ENCODE measurements at places on chromosomes 1 and 21.

DNA sequence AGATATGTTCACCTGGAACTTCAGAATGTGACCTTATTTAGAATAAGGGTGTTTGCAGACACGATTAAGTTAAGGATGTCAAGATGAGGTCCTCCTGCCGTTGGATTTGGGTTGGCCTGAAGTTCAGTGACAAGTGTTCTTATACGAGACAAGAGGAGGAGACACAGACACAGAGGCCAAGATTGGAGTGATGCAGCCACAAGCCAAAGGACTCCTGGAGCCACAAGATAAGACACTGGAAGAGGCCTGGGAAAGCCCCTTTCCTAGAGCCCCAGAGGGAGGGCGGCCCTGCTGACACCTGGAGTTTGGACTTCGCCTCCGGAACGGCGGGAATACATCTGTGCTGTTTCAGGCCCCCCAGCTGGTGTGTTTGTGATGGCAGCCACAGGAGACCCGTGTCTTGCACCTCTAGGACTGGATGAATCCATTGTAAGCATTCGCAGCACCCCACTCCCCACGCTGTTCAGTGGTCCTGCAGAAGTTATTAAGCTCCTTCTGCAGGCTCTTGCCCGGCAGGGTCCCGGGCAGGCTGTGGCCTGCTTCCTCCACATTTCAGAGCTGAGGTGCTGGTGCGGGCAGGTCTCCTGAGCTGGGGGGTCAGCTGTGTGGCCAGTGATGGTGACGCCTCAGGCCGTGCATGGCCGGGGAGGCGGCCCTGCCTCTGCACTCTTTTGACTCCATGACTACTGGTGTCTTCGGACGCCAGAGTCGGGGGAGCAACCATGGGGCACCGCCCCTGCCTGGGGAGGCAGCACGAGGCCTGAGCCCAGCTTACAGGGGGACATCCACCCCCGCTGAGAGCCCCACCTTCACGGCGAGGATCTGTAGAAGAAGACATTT lies 34.6 kb downstream of the UMODL1 start:
- no peak for DNase-seq

- no peak for DNase-seq
Measured at GRCh38 chr1:167751676-167752075, 29.9 kb downstream of the MPZL1 start.

- no peak for DNase-seq
Measured at GRCh38 chr1:163366555-163366954, 44.8 kb downstream of the NUF2 start.

DNA sequence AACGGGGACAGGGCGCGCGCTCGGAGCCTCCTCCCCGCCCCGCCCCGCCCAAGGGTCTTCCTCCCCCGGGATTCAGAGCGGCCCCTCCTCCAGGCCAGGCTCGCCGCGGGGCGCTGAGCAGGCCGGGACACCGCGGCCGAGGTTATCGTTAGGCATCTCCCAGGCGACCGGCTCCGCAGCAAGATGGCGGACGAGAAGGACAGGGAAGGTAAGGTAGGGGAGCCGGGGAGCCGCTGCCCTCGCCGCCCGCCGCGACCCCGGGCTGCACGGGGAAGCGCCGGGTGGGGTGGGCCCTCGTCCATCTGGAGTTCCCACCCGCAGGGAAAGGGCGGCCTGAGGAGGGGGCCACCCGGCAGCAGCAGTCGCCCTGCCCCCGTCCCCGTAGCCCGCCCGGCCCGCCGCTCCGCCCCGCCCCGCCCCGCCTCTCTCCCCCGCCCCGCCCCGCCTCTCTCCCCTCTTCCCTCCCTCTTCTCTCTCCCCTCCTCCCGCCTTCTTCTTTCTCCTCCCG lies 105.9 kb upstream of the HNRNPU start:
- peak; percentile 69 for DNase-seq

GRCh38 chr1:161779393-161779792 lies 13.3 kb downstream of the ATF6 start:
- DNase-seq, result no peak

DNA sequence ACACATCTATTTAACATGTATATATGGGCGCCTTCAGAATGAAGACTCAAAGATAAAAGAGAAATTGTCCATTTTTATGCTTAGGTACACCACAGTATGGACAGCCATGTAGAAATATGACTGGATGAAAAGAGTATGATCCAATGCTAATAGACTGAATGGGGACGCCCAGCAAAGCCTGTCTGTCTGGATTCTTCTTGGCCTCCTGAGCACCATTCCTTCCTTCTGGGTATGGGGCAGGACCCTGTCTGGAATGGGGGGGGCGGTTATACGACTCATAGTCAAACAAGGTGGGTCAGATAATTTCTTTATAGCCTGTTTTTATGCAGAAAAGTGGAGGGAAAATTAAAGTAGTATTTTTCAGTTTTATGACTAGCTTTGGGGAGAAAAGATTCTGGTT lies 81.2 kb upstream of the ABCD3 start:
- no peak for DNase-seq

DNA sequence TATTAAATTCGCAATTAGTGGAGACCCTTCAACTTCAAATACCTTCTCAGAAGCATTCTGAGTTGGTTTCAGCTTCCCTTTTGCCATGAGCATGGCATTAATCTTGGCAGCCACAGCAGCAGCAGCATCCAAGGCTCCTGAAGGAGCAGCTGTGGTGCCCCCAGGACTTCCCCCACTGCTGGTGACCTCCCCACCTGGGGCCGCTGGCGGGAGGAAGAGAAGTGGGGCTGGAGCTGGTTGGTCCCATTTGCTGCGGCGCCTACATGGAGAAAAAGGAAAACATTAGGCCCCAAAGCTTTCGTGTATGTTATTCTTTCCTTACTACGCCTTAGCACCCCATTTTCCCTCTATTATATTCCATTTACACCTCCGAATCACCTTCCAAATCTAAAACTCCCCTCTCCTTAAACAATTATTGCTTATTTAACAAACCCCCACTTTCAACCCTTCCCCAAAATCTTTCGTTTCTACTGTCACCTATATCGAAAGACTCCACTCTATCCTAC lies 569 bp downstream of the KHDC4 start:
- DNase-seq, result no peak

DNA sequence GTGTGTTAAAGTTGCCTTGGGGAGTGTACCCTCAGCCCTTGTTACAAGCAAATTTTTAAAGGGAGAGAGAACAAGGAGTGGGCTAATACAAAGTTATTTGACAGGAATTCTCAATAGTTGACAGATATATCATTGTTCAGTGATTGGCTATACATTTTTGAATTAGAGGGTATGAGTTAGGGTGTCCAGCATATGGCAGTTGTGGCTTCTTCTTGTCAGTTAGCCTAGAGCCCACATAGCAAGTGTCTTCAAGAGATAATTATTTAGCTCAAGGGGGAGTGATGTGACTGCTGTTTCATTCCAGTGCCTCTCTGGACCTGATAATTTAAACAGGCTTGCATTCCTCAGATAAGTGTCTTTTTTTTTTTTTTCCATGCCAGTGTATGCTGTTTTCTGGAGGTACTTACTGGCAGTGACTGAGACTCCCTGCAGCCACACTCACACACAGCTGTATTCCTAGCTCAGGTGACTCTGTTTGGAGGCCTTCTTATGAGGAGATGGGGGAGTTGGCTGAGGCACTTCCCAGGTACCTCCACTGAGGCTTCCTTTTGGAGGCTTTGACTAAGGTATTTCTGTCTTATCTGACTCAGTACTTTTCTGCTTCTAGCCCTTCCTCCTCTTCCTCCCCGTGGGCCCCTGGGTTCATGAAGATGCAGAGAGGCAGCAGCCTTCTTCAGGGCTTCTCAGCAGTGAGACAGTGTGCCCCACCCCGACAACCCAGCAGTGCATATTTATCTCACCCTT lies 32.3 kb downstream of the IVNS1ABP start:
- DNase-seq, result no peak

DNA sequence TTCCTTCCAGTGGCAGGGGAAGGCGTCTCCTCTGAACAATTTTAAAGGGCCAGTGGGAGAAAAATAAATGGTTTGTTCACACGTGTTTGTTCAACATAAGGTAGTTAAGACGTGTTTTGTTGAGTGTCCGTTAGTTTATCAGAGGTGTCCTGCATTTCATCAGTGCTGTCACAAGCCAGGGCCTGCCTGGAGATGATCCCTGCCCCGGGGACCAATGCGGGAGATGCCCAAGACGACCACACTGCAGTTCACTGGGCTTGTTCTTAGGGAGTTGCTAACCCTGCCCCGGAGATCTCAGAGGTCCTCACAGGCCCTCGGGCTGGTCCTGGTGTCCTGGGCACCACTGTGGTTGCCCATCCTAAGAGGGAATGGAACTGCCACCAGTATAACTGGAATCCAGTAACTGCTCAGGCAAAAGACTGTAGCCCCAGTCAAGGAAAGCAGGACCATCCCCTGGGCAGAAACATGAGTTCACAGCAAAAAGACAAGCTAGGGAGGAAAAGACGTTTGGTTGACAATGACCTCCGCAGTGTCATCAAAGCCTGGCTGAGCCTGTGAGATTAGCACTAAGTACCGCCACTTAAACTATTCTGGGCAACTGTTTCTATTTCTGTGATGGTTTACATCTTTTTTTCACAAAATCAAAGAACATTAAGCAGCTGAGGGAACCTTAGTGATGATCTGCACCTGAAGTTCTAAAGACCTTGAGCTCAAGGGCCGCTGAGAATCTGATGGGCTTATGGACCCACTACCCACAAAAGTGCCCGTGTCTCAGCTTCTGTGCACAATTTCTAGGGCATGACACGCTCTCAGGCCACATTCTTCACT lies 44.9 kb upstream of the LIN9 start:
- no peak for DNase-seq

GRCh38 chr1:170096806-170097340 lies 22.4 kb upstream of the KIFAP3 start:
- no peak for DNase-seq

DNA sequence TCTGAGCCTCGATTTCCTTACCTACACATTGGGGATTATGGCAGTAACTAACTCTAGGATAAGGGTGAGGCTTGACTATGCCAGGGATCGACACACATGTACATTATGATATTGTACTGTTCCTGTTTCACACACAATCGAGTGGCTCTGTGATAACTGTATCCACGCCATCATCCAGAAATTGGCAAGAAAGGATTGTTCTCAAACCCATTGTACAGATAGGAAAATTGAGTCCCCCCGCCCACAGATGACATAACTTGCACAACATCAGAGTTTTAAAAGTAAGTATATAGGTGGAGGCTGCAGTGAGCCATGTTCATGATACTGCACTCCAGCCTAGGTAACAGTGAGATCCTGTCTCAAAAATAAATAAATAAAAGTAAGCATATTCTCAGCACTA lies 3.8 kb downstream of the KANK4 start:
- DNase-seq, result no peak

DNA sequence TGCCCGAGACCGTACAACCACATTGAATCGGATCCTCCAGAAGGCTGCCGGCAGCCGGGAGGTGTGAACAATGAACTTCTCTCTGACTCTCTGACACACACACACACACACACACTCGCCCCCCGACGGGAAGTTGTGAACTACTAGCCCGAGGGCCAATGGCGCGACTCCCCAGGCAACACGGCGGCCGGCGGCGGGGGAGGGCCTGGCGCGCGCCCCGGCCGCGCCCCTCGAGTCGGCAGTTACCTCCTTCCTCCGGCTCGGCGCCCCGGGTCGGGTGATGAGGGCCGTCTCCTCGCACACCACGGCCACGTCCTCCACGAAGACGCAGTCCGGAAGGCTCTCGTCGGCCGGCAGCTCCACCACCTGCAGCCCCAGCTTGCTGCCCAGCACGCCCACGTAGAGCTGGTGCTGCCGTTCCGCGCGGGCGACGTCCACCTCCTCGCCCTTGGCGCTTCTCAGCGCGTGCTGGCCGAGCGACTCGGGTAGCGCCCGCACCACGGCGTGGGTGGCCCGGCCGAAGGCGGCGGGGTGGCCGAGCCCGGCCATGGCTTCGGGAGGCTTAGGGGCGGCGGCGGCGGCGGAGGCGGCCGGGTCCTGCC lies 361 bp downstream of the DDAH1 start:
- DNase-seq, result peak; percentile 37

DNA sequence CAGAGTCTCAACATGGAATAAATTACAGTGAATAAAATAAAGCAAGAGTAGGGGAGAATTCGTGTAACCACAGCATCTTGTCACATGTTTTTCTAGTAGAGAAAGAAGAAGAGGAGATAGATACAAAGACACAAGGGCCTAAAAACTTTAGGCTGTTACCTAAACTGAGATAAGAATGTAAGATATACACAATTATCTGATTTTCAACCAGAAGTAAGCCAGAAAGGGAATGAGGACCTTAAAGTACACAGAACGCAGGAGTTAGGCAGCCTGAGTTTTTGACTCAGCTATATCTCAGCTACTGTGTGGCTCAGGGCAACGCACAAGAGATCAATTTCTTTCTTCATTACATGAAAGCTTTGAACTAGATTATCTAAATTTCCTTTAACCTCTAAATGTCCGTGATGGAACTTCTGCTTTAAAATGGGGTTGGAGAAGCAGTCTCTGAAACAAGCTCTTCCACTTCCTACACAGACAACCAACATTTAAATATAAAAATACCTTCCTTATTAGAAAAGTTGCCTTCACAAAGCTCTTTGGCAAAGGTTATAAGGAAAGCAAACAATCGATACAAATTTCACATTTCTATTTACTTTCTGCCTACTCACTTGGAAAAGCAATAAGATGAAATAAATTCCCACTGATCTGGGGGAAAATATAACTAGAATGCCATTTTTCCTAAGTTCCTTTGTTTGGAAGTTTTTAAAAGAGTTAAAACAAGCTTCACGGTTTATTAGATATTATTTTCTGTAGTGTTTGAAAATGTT lies 5.2 kb upstream of the RGS13 start:
- no peak for DNase-seq

- DNase-seq, result no peak
Measured at GRCh38 chr1:112396653-112397471, 848 bp downstream of the CTTNBP2NL start.

GRCh38 chr21:43903451-43904091 lies 38.5 kb downstream of the AGPAT3 start:
- no peak for DNase-seq

DNA sequence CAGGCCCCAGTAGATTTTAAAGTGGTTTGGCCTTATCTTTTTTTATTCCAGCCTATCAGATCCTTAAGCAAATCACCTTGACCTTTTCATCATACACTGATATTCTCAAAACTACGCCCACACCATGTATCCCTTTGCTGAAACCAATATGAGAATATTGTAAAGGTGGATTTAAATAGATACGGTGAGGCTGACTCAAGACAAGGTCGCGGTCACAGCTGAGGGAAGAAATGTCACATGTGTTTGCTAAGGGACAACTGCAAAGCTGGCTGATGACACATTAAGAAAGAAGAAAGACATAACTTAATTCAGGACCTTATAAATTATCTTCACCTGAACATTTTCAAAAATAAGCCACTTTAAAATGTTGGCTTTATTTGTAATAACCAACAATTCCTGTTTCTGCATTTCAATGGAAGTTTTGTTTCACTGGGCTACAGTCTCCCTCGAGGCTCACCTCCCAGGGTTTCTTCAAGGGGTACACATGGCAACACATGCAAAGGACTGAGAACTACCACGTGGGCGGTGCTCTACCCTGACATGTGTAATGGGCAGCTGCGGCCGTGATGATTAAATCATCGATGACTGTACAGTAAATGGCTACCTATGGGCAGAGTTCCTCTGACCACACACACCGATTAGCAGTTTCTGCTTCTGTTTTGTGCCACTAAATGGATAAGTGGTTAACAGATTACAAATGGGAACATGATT lies 189.5 kb downstream of the SIPA1L2 start:
- DNase-seq, result no peak

- DNase-seq, result no peak
Measured at GRCh38 chr1:223831755-223832636, 13.8 kb downstream of the TP53BP2 start.
